ENCODE measurements at places on chromosomes 4 and X.

GRCh38 chr4:26069218-26069617 is 155.2 kb downstream of the SMIM20 start:
- DNase-seq: peak; percentile 45

GRCh38 chr4:16819652-16820051 is 78.8 kb downstream of the LDB2 start:
- DNase-seq: no peak

DNA sequence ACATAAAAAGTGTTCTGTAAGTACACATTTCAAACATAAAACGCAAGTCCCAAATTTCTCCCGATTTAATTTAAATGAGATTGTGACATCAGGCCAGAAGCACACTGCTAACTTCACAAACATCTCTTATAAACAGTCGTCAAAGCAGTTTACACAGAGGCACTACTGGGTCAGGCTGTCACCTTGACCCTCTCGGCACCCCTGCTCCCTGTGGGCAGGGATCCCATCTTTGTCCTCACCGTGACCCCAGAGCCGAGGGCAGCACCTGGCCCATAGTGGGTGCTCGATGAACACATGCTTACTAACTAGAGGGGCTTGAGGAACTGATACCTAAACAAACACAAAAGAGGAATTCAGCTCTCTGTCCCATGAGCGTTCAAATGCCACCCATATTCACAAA is 22.2 kb downstream of the QDPR start:
- no peak for DNase-seq

DNA sequence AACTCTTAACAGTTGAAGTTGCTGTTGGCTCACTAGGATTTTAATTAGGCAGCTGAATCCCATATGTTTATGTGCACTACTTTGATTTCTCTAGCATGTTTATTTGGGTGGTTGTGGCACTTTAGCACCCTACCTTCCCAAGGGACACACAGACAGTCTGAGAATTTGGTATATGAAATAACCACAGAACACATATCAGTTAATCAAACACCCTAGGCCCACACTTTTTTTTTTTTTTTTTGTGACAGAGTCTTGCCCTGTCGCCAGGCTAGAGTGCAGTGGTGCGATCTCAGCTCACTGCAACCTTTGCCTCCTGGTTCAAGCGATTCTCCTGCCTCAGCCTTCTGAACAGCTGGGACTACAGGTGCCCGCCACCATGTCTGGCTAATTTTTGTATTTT is 130.5 kb downstream of the DCK start:
- no peak for DNase-seq

DNA sequence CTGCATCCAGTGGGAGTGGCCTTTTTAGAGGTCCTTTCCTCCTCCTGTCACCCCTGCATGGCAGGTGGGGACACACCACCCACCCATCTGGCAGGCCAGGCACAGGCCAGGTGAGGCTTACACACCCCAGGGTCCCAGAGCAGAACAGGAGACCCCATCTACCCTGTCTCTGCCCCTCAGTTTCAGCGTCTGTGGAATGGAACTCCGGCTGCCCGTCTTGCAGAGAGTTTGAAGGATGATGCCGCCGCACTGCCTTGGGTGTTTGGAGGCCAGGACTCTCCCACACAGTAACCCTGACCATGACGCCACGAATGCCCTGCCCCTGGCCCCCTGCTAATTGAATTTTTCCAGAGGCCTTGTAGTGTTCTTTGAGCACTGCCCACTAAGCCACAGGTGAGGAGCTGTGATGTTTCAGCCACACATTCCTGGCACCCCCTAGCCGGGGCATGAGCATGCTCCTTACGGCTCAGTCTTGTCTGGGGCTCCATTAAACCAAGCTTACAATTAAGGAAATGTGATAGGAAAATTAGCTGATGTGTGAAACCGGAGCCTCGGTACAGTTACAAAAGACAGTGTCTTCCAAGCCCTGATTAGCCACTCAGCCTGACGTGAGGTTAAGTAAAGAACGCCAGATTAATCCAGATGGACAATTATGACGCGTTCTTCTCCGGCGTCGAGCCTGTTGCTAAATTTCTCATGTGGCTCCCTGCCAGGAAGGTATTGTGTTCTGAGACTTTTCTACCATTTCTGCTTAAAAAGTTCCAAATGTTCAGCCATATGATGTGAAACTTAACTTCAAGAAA is 39.3 kb downstream of the HMX1 start:
- no peak for DNase-seq
